ENCODE measurements at places on chromosomes 11 and 22. TPM values are rescaled to one million over a fixed set of nuclear protein-coding genes. Genes with fewer than 3 reads are reported as not detected.

DNA sequence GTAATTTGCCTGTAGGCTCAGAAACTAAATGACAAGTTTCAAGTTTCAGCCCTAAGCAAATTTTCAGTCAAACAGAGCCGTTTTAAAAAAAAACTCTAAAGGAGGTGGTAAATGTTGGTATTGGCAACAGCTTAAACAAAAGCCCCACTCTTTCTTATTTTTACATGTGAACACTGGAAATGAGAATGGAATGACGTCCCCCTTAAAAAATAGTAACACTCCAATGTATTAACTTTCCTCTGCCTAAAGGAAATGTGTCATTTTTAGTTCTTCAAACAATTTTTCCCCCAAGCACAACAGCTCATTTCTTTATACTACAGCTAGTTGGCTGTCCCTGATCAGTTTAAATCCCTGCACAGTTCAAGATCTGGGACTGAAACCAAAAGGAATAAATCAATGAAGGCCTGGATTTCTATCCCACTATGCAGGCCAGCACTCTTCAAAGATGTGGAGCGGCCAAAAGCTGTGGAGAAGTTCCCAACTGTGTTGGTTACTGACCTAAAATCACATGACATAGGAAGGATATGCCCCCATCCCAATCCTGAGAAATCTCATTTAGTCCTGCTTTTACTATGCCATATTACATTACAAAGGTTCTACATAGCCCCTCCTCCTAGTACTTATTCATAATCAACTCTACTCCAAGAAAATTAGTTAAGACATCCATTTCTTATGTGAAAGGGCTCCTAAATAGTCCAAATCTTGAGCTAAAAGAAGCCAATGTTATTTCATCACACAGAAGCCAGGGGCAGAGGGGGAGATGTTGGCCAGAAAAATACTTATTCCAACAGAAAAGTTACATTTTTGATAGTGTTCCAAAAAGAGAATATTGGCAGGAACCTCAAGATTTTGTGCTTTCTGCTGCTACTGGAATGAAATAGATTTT is 95.9 kb downstream of the CADM1 start:
- DNase-seq, result no peak

Gene CHST1
- not detected for polyA plus RNA-seq

DNA sequence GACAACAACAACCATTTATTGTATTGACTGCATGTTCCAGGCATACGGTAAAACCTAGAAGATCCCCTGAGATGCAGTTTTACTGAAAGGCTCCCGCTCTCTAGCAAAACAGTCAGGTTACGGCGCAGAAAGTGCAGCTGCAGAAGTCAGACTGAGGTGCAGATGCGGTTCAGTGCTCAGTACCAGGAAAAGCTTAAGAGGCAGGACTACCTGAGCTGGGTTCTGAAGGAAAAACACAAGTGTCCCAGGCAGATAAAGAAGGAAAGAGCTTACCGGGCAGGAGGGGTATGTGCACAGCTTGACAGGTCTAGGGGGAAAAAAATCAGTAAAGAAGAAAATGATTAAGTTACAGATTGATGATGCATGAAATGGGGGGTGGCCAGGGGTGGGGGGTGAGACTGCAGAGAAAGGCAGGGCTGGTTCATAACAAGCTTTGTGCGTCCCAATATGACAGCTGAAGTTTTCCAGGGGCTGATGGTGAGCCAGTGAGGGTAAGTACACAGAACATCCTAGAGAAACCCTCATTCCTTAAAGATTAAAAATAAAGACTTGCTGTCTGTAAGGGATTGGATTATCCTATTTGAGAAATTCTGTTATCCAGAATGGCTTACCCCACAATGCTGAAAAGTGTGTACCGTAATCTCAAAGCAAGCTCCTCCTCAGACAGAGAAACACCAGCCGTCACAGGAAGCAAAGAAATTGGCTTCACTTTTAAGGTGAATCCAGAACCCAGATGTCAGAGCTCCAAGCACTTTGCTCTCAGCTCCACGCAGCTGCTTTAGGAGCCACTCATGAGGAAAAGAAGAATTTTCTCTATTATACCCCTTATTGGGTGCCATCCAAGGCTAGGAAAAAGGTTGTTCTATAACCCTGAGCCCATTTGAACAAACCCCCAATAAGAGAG is 11.9 kb downstream of the LARGE1 start:
- no peak for DNase-seq

DNA sequence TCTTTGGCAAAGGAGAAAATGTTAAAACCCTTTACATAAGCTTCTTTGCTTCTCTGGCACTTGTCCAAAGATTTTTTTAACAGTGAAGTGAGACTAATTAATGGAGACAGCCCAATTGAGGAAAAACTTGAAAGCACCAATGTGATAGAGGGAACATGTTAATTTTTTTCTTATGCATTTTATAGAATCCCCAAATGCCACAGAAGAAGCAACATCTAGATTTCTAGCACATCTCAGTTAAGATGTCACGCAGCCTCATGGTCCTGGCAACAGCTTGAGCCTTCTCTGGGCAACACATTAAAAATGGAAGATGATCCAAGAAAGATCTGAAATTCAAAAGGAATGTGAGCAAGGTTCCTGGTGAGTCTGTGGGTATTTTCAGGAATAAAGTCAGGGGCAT is 48.5 kb downstream of the PACSIN2 start:
- no peak for DNase-seq

Gene TRIM34
- polyA plus RNA-seq, result 34.8 TPM

Gene OR10S1
- polyA plus RNA-seq, result not detected

Gene MAPK8IP2
- not detected for polyA plus RNA-seq
